ENCODE measurements at places on chromosomes 7 and 10. TPM values are rescaled to one million over a fixed set of nuclear protein-coding genes. Genes with fewer than 3 reads are reported as not detected.

DNA sequence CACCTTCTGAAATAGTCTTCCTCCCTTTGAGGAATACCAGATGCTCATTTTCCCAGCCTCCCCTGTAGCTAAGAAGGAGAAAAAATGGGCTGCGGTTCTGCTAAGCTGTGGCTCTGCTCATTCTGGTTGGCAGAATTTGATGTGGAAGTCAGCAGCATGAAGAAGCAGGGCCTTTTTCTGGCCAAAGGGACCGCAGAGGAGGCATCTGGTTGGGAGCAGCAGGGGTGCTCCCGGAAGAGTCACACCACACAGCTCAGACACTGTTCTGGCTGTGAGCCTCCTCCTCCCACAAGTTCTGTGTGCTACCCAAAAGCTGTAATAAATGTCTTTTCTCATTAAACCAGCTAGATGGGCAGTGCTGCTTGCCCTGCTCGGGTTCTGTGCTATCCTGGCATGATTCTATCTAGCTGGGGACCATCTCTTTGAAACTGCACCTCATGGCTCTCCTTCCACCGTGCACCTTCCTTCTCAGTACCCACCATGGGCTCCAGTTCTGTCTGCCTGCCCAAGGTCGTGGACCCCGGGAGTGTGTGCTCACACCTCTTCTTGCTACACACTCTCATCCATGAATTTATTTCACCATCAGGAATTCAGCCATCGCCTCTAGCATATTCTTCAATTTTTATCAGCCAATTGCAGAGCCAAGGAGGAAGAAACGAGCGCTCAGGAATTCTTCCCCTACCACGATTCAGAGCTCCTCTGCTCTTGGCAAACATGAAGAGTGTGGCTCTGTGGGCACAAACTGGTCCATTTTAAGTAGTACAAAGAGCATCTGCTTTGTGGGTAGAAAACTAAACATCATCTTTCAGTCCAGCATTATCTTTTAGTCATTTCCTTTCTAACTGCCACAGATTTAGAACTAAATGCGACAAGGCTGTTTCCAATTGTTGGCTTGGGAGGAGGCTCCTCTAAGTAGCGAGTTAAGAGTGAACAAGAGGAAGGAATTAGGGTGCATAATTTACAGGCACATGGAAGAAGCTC, 76.9 kb downstream of the FAM171A1 start:
- no peak for DNase-seq

GRCh38 chr10:110528224-110528996, 30.7 kb downstream of the DUSP5 start:
- DNase-seq, result no peak

GRCh38 chr7:28996836-28997235, 38.7 kb upstream of the TRIL start:
- no peak for DNase-seq

GRCh38 chr10:12499076-12499986, 150.0 kb downstream of the CAMK1D start:
- peak; percentile 35 for DNase-seq

GRCh38 chr10:24716295-24716694, 7.4 kb downstream of the ARHGAP21 start:
- no peak for DNase-seq

DNA sequence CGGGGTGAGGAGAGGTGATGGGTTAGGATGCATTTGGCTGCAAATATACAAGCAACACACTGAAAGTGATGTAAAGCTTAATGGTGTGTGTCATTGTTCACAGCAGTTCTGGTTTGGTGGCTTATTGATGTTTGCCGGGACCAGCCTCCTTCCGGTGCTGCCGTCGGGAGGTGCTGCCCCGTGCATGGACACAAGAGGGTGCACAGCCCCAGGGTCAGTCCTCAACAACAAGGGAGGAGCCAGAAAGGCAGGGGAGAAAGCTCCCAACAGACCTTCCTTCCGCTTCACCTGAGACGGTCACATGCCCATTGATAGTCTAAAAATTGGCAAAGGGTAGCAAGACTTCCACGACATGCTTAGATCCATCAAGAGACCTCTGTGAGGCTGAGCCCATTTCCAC, 9.5 kb downstream of the RNF32 start:
- no peak for DNase-seq

DNA sequence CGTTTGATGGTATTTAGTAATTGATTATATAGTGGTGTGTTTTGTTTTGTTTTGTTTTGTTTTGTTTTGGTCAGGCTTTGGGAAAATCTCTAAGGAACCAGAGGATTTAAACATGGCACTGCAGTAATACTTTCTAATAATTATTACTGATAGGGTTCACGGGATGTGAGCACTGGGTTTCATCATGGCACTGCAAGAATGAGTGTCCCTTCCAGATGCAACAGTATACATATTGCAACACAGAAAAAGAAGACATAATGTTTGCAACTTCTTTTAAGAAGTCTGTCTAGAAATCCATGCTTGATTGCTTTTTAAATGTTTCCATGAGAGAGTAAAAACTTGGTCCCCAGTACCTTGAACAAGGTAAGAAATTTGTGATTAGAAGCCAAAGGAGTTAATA, 2.2 kb upstream of the CDCA7L start:
- DNase-seq, result no peak

DNA sequence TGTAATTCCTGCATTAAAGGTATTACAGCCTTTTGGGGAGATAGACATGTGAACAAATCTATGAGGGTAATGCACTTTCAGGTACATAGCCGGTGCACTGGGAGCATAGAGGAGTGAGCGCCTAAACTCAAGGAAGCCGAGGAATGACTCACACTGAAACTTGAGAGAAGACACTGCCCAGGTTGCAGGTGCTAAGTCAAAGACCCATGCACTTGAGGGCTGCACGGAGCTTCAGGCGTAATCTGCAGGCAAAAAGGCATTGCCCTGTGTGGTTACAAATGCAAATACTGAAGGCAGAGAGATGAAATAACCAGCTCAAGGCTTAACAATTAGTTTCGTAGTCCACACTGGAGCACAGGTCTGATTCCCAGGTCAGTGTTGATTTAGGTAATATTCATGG, 51.0 kb upstream of the OSBPL3 start:
- no peak for DNase-seq

- no peak for DNase-seq
Observed at GRCh38 chr10:108709927-108710722, 1213.2 kb downstream of the XPNPEP1 start.

DNA sequence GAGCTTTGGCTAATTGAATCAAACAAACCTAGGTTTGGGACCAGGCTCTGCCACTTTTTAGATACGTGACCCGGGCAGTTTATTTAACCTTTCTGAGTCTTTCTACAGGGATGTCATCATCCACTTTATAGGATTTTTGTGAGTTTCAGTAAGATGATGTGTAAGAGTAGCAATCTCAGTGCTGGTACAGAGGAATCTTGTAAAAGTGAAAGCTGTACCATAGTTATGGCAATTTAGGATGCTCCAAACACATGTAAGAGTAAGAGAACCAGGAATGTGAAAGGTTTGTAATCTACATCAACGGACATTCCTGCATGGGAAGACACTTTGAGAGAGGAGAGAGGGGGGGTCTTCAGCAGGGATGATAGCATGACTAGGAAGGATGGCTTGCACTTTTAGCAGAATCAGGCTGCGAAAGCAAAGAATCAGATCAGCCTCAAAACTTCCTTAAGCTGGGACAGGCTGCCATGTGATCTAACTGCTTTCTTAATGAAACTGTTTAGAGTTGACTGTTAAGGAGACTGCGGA, 968 bp downstream of the NOLC1 start:
- no peak for DNase-seq

DNA sequence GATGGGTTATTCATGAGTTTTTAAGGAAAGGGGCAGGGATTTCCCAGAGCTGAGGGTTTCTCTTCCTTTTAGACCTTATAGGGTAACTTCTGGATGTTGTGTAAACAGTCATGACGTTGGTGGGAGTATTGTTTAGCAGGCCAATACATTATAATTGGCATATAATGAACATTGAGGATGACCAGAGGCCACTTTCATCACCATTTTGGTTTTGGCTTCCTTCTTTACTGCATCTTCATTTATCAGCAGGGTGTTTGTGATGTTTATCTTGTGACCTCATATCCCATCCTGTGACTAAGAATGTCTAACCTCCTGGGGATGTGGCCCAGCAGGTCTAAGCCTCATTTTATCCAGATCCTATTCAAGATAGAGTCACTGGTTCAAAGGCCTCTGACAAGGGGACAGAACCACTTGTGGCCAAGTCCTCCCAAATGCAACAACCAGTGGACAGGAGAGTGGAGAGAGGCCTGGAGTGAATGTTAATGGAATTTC, 77.3 kb upstream of the RPA3 start:
- no peak for DNase-seq

DNA sequence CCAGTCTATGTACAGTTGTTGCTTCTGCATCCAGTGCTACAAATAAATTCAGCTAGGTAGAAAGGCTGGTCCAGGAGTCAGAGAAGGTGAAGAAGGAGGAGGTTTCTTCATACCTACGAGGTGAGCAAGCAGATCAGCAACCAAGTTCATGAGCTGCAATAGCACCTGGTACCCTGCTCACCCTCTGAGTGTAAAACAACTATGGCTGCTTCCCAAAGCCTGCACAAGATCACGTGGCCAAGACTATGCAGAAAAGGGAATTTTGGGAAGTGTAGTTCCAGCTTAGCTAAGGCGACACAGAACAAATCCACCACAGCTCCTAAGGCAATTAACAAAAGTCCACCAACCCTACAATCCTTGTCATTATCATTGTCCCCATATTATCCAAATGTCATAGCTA, 95.9 kb upstream of the AUTS2 start:
- no peak for DNase-seq

DNA sequence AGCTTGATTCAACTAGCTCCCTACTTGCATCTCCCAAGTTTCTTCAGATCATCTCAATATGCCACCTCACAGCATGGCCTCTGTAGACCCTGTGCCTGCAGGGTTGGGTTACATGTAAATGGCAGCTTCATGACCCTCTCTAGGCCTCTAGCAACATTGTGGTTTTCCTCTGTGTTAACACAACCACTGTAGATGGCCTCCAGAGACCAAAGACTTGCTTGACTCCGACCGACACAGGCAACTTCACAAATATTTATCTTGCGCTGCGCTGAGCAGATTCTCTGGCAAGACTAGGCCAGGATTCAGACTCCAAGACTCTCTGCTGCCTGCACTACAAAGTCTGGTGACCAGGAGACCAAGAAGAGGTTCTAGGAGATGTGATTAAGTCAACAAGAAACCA, 75.9 kb downstream of the CNOT4 start:
- no peak for DNase-seq

- no peak for DNase-seq
Observed at GRCh38 chr7:118298771-118299170, 74.3 kb downstream of the ANKRD7 start.

GRCh38 chr7:51426163-51426562, 109.6 kb upstream of the COBL start:
- no peak for DNase-seq

DNA sequence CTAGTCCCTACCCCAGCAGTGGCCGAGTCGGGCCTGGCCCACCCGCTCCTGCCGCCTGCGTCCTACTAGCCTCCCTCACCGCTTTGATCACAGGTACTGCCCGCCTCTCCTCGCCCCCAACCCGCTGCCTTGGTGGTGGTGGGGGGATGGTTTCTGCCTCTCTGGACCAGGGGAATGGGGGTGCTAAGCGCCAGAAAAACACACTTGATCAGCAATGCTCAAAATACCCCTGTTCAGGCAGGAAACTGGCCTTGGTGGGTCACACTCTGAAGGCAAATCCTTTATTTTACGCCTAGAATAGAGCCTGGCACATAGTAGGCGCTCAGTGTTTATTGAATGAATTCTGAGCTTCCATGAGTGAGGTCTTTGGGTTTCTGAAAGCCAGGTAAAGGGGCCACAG, 1.0 kb upstream of the CRTAC1 start:
- DNase-seq, result no peak

GRCh38 chr10:132882069-132882951, 60.1 kb downstream of the CFAP46 start:
- no peak for DNase-seq

GRCh38 chr10:26890956-26891355, 30.2 kb upstream of the ABI1 start:
- no peak for DNase-seq

- DNase-seq, result no peak
Observed at GRCh38 chr10:7470371-7470770, 59.5 kb upstream of the SFMBT2 start.

GRCh38 chr10:102744374-102745051, 765 bp downstream of the WBP1L start:
- DNase-seq, result peak; percentile 39

DNA sequence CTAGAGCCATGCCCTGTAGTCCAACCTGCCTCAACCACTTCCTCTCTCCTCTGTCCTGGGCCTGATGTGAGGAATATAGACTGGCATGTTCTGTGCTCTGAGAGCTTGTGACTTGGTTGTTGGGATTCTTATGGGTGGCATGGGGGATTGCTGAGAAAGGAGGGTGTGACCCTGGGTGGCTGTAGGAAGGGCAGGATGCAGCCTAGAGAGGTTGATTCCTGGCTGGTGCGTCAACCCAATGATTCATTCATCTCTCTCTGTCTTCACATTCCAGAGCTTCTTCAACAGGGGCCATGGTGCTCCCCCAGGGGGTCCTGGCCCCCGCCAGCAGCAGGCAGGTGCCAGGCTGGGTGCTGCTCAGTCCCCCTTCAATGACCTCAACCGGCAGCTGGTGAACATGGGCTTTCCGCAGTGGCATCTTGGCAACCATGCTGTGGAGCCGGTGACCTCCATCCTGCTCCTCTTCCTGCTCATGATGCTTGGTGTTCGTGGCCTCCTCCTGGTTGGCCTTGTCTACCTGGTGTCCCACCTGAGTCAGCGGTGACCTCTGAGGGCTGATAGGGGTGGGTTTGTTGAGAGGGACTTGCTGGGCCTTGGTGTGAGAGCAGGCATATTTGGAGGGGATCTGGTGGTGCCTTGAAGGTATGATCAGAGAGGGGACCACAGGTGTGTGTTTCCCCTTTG, 2.6 kb downstream of the FAM241B start:
- no peak for DNase-seq

GRCh38 chr10:15043674-15044073, at the start of gene OLAH:
TSS of gene OLAH (plus strand) at chr10:15043943. CDS start at chr10:15047289, 3,346 bp downstream.
- DNase-seq, result no peak

Gene EEPD1
- total RNA-seq, result 6.9 TPM

Gene ASNS
- 14.2 TPM for total RNA-seq

Gene PTF1A
- not detected for total RNA-seq

Gene C10orf67
- 0.18 TPM for total RNA-seq

Gene OLAH
- not detected for total RNA-seq

Gene UNC5B
- total RNA-seq, result 22.4 TPM

Gene CCDC3
- total RNA-seq, result 24.6 TPM

Gene SLC39A12
- total RNA-seq, result not detected

Data from right cardiac atrium (tissue), 5 donors.